Stimulated activated CD8-positive, alpha-beta memory T cell treated with anti-CD3 and anti-CD28 coated beads, Interleukin-2, amount 100 ng/mL, for 1 hour (primary cell): ENCODE measurements at places on chromosomes 1 and 21.

DNA sequence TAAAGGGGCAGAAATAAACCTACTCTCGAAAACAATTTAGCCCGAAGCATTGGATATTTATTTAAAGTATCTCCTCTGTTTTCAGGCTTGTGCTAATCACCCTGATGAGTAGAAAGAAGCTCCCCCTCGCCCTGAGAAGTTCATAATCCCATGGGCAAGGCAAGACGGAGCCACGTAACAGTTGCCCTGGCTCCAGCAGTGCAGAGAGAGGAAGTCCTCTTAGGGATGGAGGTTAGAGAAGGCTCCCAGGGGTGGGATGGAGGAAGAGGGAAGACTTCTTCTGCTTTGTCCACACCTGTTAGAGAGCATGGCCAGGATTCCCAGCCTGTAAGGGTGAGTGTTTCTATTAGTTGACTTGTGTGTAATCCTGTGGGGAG is 3.4 kb upstream of the GPR25 start:
- DNase-seq, result no peak

DNA sequence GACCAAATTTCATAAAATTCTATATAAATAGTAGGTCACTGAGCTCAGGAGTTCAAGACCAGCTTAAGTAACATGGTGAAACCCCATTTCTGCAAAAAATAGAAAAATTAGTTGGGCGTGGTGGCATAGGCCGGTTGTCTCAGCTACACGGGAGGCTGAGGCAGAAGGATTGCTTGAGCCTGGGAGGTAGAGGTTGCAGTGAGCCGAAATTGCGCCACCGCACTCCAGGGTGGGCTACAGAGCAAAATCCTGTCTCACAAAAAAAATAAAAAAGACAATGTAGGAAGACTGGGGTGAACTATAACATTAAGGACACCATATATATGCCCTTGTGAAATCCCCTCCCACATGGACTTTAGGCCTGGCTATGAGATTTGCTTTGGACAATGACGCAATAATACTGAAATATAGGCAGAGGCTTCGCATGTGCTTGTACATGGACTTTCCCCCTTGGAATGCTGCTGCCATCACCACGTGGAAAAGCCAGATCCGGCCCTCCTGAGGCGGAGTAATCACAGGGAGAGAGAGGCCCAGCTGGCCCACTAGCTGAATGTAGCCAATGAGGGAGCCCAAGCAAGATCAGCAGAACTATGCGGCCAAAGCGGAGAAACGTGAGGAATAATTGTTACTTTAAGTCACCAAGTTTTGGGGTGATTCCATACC is 13.1 kb upstream of the USP1 start:
- no peak for DNase-seq

DNA sequence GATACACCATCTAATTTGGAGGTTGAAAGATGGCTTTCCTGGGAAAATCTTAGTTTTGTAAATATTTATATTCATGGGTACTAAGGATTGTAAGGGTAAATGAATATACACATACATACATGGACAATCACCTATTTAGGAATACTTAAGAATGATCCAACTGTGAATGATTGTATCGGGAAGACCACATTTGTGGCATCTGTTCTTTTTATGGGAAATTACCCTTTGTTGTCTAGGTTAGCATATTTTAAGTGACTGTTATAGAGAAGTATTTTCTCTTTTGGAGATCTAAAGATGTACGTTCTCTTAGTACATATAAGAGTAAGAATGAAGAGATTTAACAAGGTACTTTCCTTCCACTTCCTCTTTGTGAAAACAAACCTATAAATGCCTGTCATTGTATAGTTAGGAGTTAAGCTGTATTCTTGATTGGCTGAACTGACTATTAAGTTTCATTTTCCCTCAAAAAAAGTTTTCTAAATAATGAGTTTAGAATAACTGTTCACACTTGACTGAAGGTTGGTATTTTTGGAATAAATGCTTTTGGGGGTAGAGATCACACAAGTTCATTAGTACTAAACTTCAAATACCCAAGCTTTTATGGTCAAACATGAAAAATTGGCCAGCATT is 26.7 kb downstream of the SNX7 start:
- DNase-seq, result no peak

- no peak for DNase-seq
Measured at GRCh38 chr1:164559342-164560051, 513 bp downstream of the PBX1 start.

- no peak for DNase-seq
Measured at GRCh38 chr1:211822677-211823407, 7.7 kb downstream of the LPGAT1 start.

DNA sequence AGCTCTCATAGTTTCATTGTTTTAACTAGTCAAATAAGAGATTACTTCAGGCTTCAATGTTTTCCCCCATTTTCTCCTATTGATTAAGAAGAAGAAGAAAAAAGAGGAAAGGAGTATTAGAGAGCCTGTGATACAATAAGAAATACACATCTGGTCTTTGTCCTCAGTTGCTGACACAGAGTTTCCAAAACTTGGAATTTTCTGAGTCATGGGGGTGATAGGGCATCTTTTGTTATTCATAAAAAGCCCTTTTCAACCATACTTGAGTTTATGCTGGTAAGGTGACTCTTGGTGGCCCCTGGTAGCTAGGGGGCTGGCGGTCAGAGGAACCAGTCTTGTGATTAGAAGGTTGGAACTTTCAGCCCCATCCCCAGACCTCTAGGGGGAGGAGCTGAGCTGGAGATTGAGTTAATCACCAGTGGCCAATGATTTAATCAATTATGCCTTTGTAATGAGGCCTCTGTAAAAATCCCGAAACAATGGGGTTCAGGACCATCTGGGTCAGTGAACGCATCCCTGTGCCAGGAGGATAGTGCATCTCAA is 28.9 kb upstream of the KLF18 start:
- no peak for DNase-seq
